ENCODE measurements at places on chromosomes 16 and 17.

GRCh38 chr17:40251576-40251975 lies 32.5 kb downstream of the WIPF2 start:
- peak; percentile 89 for DNase-seq

DNA sequence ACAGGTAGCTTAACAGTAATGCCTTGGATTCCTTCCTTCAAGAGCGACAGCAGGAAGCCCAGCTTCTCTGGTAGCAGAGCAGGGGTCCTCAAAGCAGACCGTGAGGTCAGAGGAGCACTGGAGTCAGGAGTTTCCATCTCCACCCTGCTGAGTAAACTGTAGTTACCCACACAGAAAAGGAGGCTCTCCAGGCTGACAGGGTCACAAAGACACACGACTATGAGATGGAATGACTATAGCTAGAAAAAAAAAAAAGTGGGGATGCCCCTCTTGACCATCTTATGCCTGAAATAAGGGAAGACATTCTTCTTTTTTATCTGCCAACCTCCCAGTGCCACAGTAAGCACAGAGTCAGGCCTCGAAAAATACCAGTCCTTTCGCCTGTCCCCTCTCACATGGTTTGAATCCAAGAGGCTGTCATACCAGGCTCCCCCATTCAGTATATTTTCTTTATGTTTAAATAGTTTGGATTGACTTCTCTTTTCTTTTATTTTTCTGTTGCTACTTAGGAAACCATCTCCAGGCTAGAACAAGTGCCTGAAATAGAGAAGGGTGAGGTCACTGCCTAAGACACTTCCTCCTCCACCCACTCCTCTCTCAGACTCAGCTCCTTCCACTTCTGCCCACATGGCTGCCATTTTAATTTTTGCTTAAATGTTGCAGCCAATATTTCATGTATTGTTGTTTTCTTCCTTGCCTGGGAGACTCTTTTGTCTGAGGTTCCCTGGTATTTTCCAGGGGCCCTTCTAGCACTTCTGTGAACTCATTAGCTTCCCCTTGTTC lies 707.4 kb downstream of the MAF start:
- no peak for DNase-seq

- DNase-seq = no peak
These were observed 31.9 kb downstream of the PPL start for GRCh38 chr16:4904942-4905615.

- no peak for DNase-seq
These were observed 4.2 kb downstream of the FBRS start for GRCh38 chr16:30662449-30662848.

DNA sequence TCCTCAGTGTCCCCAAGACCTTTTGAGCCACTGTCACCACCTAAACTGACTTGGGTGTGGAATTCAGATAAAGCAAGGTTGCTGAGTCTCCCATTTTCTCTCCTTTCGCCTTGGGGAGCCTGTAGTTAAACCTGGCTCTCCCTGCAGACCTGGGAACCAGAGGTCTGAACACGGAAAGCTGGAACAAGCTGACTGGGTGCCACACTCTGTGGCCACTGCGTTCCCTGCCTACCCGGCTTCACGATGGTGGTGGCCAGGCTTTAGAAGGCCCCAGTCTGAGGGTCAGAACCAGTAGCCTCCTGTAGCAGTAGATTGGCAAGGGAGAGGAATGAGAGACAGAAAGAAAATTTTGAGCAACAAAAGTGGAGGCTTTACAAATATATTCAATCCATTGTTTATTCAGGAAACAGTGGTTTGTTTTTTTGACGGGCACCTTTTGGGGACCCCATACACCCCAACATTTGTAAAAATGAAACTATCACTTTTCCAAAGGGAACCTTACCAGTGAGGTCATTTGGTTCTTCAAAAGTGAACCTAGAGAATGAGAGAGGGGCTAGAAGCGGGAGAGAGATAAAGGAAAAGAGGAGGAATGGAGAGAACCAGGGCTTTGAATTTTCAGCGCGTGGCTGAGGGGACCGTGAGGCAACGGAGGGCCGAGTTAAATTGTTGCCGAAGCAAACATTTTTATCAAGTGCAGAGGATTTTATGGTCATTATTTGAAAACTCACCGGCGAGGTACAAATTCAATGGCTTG lies 1.8 kb upstream of the HOXB8 start:
- DNase-seq = peak; percentile 16

GRCh38 chr17:79219208-79219935 lies 144.7 kb downstream of the ENGASE start:
- DNase-seq = no peak

DNA sequence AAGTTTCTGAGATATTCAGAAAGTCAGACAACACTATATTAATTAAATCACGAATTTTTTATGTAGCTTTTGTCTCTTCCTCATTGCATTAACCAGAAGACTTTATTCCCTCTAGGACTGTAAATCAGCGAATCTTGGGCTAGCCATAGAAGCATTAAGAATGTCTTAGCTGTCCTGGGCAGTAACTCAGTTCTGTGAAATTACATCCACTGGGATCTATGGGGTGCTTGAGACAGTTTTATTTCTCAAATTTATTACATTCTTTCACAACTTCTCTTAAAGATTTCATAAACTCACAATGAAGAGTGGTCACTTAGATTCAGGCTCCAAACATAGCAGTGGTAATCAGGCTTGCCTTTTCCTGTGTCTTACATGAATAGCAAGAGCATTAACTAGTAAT lies 1153.4 kb downstream of the CDH8 start:
- DNase-seq = no peak

- DNase-seq = no peak
These were observed 273.8 kb downstream of the C16orf95 start for GRCh38 chr16:87043231-87044031.

GRCh38 chr16:71225145-71225544 lies 5.4 kb downstream of the HYDIN start:
- DNase-seq = no peak

Measured in PC-3 (cell line).